ENCODE measurements at places on chromosomes 4 and X.

- DNase-seq: no peak
Measured at GRCh38 chr4:57154926-57155325, 44.7 kb upstream of the IGFBP7 start.

DNA sequence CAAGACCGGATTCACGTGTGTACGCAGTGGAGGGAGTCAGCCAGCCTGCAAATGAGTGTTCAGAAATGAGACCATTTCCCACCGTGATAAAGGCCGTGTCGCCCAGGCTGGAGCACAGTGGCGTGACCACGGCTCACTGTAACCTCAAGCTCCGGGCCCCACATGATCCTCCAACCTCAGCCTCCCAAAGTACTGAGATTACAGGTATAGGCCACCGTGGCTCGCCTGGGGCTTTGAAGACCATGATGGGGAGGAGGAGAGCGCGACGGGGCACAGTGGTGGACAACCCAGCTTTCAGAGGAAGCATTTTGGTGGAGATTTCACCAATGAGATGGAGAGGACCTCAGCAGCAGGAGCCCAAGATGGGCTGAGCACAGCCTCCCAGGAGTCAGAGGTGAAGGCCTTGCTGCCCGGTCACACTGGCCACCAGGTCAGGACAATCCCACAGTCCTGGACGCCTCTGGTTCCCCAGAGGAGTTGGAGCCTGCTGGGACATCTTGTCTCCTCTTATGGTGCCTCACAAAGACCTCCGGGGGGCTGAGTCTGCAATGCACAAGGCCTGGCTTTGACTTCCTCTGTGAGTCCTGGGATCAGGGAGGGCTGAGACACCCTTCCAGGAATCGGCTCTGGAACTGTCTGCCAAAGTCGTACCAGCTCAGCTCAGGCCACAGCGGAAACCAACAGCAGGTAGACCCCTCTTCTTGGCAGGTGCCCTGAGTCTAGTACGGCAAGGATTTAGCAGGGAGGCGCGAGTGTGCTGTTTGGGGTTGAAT is 22.4 kb upstream of the MXD4 start:
- peak; percentile 17 for DNase-seq

GRCh38 chrX:56798866-56799758 is 70.1 kb downstream of the NBDY start:
- no peak for DNase-seq

DNA sequence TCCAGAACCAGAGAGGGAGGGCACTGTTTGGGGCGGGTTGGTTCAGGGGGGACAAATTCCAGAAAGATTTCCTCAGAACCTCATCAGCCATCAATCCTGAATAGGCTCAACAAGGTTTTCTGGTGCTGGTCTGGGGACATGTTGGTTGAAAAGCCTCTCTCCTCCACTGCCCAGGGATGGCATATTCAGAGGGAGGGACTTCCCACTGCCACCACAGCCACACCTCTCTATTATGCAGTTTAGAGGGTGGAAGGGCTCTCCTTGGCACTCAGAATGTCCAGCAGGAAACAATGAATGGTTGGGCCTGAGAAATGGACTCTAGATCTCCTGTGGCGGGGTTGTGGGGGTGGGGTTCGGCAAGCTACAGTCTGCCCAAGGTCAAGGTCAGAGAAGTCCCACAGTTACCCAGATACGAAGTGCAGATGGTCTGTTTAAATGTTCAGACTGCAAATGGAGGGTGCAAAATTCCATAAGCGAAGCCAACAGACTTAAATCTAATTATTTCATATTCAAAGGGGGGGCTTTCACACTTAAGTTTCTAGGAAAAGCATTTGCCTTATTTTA is 70.7 kb downstream of the LEF1 start:
- no peak for DNase-seq

DNA sequence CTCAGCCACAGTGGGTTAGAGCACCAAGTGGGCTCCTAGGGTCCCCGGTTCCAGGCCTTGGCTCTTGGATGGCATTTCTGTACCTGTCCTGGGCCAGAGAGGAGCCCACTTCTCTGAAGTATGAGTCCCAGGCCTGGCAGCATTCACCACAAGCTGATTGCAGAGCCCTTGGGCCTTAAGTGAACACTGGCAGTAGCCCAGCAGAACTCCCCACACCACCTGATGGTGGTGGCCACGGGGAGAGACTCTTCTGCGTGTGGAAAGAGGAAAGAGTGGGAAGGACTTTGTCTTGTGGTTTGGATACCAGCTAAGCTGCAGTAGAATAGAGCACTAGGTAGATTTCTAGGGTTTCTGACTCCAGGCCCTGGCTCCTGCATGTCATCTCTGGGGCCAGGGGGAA is 104.8 kb downstream of the DLG3 start:
- no peak for DNase-seq

- no peak for DNase-seq
Measured at GRCh38 chr4:182914357-182914756, 2.8 kb downstream of the DCTD start.

- DNase-seq: no peak
Measured at GRCh38 chr4:5893004-5893580, at the start of gene CRMP1. TSS of gene CRMP1 (minus strand) at chr4:5893086. CDS start at chr4:5892969, 117 bp downstream.

- no peak for DNase-seq
Measured at GRCh38 chrX:107894038-107894437, 68.4 kb downstream of the MID2 start.

DNA sequence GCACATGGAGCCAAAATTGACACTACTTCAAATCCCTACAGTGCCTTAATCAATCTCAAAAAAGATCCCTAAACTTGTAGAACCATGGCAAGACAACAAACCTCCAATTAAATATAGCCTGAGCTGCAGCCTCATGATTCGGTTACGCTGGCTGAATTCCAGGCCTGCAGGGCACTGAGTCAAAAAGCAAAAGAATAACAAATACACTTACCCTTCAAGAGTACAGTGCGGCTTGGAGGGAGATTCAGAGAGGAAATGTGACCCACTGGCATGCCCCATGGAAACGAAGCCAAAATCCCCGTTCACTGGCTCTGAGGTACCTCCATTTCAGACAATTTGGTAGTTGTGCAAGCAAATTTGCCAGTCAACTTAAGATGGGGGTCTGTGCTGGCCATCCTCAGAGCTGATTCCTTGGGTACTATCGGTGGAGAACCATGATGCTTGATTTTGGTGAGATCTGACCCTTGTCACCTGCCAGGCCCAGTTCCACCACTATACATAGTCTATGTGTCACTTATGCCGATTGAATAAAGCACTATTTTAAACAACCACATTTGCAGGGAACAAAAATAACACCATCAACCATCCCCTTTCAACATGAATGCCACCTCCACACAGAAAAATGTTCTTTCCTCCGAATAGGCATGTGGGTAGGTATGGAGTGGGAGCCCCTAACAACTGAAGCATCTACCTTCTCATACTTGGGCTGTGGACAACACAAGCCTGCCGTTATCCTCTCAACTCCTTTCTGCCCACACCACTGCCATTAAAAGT is 2.1 kb downstream of the C4orf54 start:
- DNase-seq: no peak

- DNase-seq: no peak
Measured at GRCh38 chrX:13482746-13483541, 86.5 kb upstream of the EGFL6 start.

- DNase-seq: no peak
Measured at GRCh38 chr4:77040270-77040669, 35.5 kb downstream of the CCNI start.

- peak; percentile 43 for DNase-seq
Measured at GRCh38 chrX:16712548-16713155, at the start of gene CTPS2. TSS of gene CTPS2 (minus strand) at chrX:16712669. CDS start at chrX:16702902, 9,767 bp downstream.

DNA sequence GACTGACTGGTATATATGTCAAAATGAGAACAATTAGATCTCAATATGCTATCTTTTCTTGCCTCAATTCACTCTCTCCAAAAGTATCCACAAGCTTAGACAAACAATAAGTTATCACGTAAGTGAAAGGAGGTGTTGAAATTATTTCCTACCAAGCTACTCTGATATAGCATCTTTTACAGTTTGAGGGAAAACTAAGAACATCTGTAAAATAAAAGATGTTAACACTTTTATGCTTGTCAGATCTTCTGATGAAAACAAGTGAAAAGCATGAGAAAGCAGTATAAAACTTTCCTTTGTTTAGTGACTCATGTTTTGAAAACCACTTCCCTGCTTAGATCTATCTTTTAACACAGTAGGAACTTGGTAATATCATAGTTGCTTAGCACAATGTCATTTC is 8.4 kb upstream of the MAB21L2 start:
- DNase-seq: no peak

DNA sequence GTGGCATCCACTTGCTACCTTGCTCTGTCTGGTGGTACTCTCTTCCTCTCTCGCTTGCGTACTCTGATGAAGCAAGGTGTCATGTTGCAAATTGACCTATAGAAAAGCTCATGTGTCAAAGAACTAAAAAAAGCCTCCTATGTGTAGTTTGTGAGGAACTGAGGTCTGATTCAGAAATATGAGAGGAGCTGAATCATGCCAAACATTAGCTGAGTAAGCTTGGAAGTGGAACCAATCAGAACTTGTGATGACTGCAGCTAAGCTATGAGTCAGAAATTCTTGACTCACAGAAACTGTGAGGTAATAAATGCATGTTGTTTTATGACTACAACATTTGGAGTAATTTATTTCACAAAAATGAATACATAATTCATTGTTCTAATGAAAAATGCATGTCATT is 2138.8 kb downstream of the PCDH7 start:
- DNase-seq: no peak

GRCh38 chr4:136056748-136057147 is 1475.5 kb downstream of the PCDH18 start:
- DNase-seq: no peak

GRCh38 chr4:153269218-153269990 is 65.2 kb downstream of the TRIM2 start:
- DNase-seq: no peak

DNA sequence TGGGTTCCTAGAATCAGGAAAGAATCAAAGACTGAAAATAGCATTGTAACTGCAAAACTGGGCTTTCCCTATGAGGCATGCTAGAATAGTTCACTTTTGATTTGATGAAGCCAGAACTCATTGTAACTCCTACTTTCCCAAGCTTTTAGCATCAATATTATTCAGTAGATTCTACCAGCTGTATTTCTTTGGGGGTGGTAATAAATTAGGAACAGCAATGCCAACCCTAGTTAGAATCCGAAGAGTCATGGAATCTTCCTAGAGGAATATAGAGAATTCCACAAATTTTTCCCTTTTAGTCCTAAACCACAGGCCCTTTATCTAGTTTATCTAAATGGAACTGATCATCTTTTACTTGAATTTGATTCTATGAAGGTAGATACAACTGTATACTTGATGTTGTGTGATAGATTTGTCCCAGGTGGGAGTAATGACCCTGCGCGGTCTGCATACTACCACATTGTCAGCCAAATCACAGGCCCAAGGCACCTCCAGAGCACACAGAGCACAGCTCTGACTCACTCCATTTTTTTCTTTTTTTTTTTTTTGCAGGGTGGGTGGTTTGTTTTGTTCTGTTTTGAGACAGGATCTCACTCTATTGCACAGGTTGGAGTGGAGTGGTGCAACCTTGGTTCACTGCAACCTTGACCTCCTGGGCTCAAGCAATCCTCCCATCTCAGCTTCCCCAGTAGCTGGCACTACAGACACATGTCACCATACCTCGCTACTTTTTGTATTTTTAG is 66.6 kb downstream of the EDNRA start:
- DNase-seq: no peak

DNA sequence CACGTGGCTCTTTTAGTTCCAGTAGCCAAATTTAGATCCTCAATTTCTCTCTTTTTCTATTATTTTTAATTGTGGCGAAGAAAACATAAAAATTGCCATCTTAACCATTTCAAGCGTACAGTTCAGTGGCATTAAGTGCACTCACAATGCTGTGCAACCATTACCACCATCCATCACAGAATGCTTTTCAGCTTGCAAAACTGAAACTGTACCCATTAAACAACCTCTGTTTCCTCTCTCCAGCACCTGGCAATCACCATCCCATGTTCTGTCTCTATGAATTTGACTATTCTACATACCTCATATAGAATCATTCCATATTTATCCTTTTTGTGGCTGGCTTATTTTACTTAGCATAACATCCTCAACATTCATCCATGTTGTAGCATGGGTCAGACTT is 74.9 kb downstream of the METTL14 start:
- no peak for DNase-seq

DNA sequence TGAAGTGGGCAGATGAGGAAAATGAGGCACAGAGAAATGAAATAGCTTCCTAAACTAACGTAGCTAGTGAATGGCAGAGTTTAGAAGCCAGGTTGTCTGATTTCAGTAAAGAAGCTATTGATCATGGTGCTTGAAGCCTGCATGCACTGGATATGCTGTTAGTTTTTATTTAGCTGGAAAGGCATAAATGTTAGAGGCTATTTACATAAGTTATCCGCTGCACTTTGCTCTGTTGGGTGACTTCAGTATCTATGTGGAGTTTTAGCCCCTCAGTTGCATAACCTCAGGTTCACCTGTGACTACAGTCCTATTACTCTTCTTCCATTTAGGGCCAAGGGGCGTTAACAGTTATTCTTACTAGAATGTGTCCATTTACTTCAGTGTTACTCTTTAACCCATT is 522.4 kb upstream of the RPS6KA3 start:
- DNase-seq: no peak

- no peak for DNase-seq
Measured at GRCh38 chr4:19054916-19055315, 1033.4 kb upstream of the LCORL start.

GRCh38 chrX:85375333-85375738 is 4.1 kb downstream of the POF1B start:
- no peak for DNase-seq

GRCh38 chr4:92270908-92271307 is 32.9 kb upstream of the GRID2 start:
- DNase-seq: no peak

DNA sequence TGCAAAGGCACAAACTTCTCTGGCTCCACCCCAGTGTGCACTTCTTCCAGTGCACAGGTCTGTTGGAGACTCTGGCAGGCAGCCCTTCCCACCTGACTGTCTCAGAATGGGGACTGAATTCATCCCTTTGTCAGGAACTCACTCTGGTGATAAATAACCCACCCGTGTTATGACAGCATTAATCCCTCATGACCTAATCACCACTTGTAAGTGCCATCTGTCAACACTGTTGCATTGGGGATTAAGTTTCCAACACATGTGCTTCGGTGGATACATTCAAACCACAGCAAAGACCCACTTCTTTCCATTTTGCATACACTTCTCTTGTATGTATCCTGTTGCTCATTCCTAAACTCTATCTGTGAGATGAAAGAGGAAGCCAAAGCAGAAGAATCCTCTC is 1002.9 kb upstream of the IGFBP7 start:
- no peak for DNase-seq

- no peak for DNase-seq
Measured at GRCh38 chr4:87521319-87521718, 7.9 kb downstream of the SPARCL1 start.

GRCh38 chrX:134625315-134625718 is 33.0 kb downstream of the PLAC1 start:
- DNase-seq: no peak

GRCh38 chr4:1566838-1567518 is 117.1 kb downstream of the FAM53A start:
- DNase-seq: no peak

Data from activated CD4-positive, CD25-positive, alpha-beta regulatory T cell treated with anti-CD3 and anti-CD28 coated beads, Interleukin-2, amount 50 U/mL, for 72 hours (primary cell).